ENCODE measurements at places on chromosomes 6 and 20. TPM values are rescaled to one million over a fixed set of nuclear protein-coding genes. Genes with fewer than 3 reads are reported as not detected.

DNA sequence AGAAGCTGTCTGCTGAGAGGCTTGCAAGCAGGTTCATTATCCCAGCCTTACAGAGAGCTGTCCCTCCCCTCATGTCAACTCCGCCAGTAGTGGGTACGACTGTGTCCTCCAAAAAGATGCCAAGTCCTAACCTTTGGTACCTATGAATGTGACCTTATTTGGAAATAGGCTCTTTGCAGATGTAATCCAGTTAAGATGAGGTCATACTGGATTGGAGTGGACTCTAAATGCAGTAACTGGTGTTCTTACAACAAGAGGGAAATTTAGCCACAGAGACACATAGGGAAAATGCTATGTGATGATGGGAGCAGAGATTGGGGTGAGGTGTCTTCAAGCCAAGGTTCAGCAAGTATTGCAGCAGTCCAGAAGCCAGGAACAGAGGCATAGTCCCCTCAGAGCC, 90.8 kb upstream of the FOXP4 start:
- no peaks in the 10 kb centered on the region for H3K36me3 ChIP-seq
- peaks cover 28% of the 10 kb centered on the region for H3K27me3 ChIP-seq
- H3K27ac ChIP-seq = no peak overlapping the region
- no peak overlapping the region for H3K4me3 ChIP-seq
- H3K4me1 ChIP-seq = no peaks in the 10 kb centered on the region
- DNase-seq = no peak

DNA sequence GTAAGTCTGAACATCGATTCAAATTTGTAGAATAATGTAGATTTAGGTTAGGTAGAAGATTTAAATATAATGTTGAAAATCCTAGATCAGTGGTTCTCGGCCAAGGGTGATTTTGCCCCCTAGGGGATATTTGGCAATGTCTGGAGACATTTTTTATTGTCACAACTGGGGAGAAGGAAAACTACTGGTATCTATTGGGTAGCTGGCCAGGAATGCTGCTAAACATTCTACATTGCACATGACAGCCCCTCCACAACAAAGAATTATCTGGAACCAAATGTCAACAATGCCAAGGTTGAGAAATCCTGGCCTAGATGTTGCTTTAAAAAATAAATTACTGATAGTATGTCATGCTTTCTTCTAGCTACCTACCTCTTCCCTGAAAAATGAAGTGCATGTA, 76.1 kb downstream of the HIVEP2 start:
- no peaks in the 10 kb centered on the region for H3K27me3 ChIP-seq
- H3K27ac ChIP-seq = no peak overlapping the region
- no peak overlapping the region for H3K4me3 ChIP-seq
- H3K4me1 ChIP-seq = peaks cover 12% of the 10 kb centered on the region
- no peaks in the 10 kb centered on the region for H3K36me3 ChIP-seq

GRCh38 chr20:32358883-32359632, 927 bp downstream of the ASXL1 start:
- H3K36me3 ChIP-seq = no peaks in the 10 kb centered on the region
- peak; percentile 38 for DNase-seq
- H3K4me3 ChIP-seq = peak overlapping the region; percentile 96

DNA sequence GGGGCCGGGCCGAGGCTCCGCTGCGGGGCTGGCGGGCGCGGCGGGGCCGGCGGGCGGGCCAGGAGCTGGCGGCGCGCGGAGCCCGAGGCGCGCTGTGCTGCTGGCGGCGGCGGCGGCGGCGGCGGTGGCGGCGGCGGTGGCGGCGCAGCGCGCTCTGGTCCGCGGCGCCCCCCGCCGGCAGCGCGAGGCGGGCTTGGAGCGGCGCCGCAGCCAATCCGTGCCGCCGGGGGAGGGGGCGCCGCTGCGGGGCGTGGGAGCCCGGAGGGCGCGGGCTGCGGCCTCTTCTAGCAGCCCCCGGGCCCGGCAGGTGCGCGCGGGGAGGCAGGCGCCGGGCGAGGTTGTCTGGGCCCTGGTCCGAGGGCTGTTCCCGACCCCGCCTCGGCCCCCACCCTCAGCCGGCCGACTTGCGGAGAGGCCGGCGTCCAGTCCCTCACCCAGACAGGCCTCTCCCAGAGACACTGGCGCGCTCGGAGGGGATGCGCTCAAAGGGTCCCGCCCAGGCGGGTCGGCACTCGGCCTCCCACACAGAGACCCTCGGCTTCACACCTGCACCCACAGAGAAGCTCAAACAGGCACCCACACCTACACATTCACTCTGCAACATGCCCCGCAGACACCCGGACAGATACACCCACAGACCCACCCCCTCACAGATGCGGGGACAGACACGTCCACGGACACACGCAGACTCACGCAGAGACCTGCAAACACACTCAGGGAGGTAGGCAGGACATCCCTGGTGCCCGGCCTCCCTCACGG, at the start of gene RIMS4:
Gene RIMS4 (minus strand): TSS at position 156 of the 759 bp plus-strand sequence. CDS start 275 bp downstream, outside the sequence.
- no peak within 1 kb of the TSS for H3K4me3 ChIP-seq
- no peaks in the 10 kb centered on the region for H3K4me1 ChIP-seq
- no peaks in the 10 kb centered on the region for H3K36me3 ChIP-seq
- H3K27ac ChIP-seq = no peak within 1 kb of the TSS
- DNase-seq = no peak

VWA7 gene
- total RNA-seq = 0.54 TPM

GTF3C6 gene
- 105 TPM for total RNA-seq

LY6G6D gene
- not detected for total RNA-seq
